ENCODE measurements at places on chromosomes 16 and 17. TPM values are rescaled to one million over a fixed set of nuclear protein-coding genes. Genes with fewer than 3 reads are reported as not detected.
A peak's percentile ranks its signal among the peaks of the same experiment; 100 is the strongest.

DNA sequence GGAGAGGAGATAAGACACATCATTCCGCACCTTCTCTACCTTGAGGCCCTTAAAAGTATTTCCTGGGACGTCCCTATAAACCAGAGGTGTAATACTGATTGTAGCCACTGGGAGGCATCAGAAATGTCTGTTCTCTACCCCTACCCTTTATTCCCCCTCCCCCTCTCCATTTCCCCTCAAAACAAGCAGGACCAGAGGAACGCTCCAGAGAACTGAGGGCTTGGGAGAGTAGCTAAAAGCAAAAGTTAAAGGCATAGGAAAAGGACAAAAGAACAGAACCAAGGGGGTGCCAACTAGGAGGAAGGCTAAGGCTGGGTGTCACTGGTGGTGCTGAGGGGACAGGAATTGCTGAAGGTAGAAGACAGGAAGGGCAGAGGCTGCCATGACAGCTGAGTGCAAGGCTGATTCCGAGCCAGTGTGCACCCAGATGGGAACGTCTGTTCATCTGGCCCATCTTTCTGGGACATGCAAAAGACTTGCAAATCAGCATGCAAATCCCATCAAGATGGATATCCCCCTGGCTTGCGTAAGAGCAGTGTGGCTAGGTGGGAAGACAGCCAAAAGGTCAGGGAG is 6.7 kb downstream of the CAMTA2 start:
- H3K36me3 ChIP-seq: peaks cover 43% of the 10 kb centered on the region
- H3K4me3 ChIP-seq: no peak overlapping the region
- no peak overlapping the region for H3K27ac ChIP-seq
- H3K27me3 ChIP-seq: no peaks in the 10 kb centered on the region
- H3K4me1 ChIP-seq: peaks cover 15% of the 10 kb centered on the region
- peak; percentile 66 for DNase-seq

DNA sequence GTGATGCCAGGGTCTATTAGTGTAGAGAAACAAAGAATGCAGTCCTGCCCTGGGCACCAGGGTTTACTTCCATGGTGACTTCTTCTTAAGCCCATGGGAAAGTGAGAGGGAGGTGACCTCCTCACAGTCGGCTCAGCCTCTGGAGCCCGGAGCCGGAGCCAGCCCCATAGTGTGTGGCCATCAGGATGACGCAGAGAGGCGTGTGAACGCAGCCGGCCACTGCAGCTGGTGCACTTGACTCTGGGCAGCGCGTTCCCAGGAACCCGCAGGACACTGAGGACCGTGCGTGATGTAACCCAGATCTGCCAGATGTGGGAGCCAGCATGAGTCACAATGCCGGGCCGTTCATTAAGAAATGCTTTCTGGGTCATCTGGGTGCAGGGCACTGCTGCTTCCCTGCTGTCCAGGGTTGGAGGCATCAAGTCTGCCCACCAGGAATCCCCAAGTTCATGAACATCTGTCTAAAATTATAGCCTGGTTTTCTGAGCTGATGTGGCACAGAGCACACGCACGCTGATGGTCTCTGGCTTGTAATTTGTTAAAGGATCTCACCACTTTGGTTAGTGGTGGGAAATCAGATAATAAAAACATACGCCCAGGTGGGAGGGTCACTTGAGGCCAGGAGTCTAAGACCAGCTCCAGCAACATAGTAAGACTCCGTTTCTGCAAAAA is 114.1 kb downstream of the PITPNC1 start:
- no peak overlapping the region for H3K27ac ChIP-seq
- peaks cover 42% of the 10 kb centered on the region for H3K4me1 ChIP-seq
- H3K4me3 ChIP-seq: no peak overlapping the region
- H3K27me3 ChIP-seq: no peaks in the 10 kb centered on the region
- H3K36me3 ChIP-seq: no peaks in the 10 kb centered on the region
- DNase-seq: no peak

DNA sequence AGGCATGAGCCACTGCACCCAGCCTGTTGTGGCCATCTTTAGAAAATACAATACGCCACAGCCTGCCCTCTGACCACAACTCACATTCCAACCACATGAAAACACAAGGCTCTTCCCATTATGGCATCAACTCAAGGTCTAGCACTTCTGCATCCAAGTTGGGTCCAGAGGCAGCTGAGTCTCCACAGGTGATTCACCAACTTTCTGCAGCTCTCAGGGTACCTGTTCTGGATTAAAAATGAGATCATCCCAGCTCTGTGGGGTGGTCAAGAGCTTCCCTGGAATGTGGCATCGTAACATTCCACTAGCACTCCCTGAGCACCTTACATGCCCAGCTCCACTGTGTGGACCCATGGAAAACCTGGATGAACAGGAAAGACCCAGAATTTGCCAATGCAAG is 9.9 kb upstream of the GUCY2D start:
- no peak for DNase-seq
- no peaks in the 10 kb centered on the region for H3K27me3 ChIP-seq
- no peaks in the 10 kb centered on the region for H3K36me3 ChIP-seq
- H3K27ac ChIP-seq: no peak overlapping the region
- H3K4me1 ChIP-seq: peaks cover 16% of the 10 kb centered on the region

- peaks cover 7% of the 10 kb centered on the region for H3K4me1 ChIP-seq
- no peak overlapping the region for H3K27ac ChIP-seq
- no peak for DNase-seq
- no peak overlapping the region for H3K4me3 ChIP-seq
- no peaks in the 10 kb centered on the region for H3K36me3 ChIP-seq
These were observed 449.3 kb downstream of the KCNJ2 start for GRCh38 chr17:70618641-70619040.

The HOXB1 gene
- not detected for total RNA-seq

The SGCA gene
- not detected for total RNA-seq

The KRTAP4-5 gene
- total RNA-seq: not detected

The TSPAN10 gene
- 1.1 TPM for total RNA-seq
